Activated effector memory CD4-positive, alpha-beta T cell treated with anti-CD3 and anti-CD28 coated beads, Interleukin-2, amount 50 U/mL, for 16 hours (primary cell): ENCODE measurements at places on chromosomes 7 and 10.

GRCh38 chr10:13315361-13315760, 15.5 kb upstream of the PHYH start:
- DNase-seq, result no peak

- no peak for DNase-seq
These were observed 83.6 kb downstream of the GRB10 start for GRCh38 chr7:50699143-50699542.

- DNase-seq, result no peak
These were observed 216.3 kb downstream of the CHRM2 start for GRCh38 chr7:137084607-137085380.

GRCh38 chr7:2151237-2151636, 81.5 kb downstream of the MAD1L1 start:
- DNase-seq, result no peak
